Inflammatory macrophage treated with lipopolysaccharide for 1 hour (primary cell): ENCODE measurements at places on chromosomes 5 and 9.
A peak's percentile ranks its signal among the peaks of the same experiment; 100 is the strongest.

GRCh38 chr5:119072496-119072895 lies 1.6 kb downstream of the DMXL1 start:
- DNase-seq: no peak

- no peak for DNase-seq
These were observed 6.1 kb upstream of the GCNT1 start for GRCh38 chr9:76452839-76453238.

- DNase-seq: no peak
These were observed 387.3 kb downstream of the NR2F1-AS1 start for GRCh38 chr5:93193431-93194347.

DNA sequence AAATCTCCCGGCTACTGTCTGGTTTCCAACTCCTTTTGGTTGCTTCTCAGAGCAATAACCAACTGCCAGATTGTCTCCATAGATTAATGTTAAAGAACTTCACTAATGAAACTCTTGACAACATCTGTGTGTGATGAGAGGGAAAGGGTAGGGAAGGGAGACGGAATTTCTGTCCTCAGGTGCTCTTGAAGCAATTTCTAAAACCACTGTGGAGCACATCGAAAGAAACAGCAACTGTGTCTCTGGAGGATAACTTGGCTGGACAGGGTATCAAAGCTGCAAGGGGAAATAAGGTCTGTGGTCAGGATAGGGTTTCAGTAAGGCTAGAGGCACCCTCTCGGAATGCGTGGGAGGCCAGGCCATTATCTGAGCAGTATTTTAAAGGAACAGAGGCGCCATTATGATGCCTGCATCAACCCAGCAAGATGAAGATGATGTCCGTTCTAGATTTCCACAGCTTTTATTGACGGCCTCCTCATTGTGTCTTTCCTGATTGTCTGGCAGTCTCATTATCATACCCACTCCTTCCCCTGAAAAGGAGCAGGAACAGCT lies 76.6 kb downstream of the RORB start:
- no peak for DNase-seq

DNA sequence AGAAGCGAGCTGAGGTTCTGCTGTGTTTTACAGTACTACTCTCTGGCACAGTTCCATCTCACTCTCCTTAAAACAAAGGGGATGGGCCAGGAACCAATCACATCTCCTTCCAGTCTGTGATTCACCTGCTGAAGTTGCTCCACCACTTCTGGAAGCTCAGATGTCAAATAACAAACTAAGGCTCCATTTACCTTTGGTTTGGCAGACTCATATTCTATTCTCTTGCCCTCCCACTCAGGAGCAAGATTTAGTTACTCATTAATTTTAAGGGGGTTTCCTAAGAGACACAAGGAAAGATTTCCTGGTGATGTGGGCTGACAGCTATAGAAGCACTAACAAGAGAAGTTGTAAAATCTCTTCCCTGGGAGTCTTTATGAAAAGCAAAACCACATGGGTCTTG lies 37.8 kb upstream of the KIF2A start:
- peak; percentile 65 for DNase-seq

DNA sequence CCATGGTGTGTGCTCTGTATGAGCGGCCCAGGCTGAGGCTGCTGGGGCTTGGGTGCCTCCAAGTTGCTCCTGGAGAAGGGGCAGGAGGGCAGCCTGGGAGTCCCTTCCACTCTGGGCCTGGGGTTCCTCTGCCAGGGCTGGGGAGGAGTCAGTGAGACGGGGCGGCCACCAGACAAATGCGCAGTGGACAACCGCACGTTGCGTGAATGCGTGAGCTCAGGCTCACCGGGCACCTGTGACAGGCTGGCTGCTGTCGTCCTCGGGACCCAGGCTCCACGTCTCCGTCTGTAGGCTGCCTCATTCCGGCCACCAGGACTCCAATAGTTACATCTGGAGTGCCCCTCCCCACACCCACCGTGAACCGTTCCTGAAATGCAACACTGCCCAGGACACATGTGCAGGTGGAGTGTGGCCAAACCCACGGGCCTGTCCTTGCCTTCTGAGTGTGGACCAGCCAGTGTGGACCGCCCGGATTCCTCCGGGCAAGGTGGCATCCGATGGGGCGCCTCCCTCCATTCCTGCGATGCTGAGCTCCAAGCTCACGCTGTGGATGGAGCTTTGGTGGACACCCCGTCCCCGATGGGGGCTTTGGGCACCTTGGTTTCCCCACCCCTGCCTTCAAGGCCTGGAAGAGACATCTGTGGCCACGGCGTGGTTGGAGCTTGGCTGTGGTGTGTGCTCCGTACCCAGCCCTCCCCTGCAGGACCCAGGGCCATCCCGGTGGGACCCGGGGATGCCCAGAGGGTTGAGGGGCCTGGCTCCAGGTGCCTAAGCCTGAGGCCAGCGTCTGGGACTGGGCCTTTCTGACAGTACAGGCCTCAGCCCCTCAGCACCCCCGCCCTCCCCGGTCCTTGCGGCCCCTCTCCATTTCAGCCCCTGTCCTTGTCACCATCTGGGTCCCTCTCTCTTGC lies 34.0 kb upstream of the RXRA start:
- no peak for DNase-seq

DNA sequence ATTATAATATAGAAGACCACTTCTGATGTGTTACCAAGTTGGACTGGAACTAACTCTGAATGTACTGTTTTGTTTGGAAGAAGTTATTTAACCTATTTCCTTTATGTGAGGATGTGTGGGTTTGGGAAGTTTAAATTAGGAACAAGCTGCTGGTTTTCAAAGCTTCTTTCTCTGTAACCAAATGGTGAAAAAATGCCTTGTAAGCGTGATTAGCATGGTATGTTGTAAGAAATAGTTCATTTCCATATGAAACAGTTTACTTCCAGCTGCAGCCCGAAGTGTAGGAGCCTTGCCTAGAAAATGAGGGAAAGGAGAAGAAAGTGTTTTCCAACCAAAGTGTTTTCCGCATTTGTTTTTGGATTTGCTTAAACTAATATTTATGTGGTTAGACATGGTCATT lies 36.0 kb downstream of the TTC1 start:
- DNase-seq: peak; percentile 40
